GM12864 (cell line): ENCODE measurements at places on chromosomes 4 and X.
A peak's percentile ranks its signal among the peaks of the same experiment; 100 is the strongest.

DNA sequence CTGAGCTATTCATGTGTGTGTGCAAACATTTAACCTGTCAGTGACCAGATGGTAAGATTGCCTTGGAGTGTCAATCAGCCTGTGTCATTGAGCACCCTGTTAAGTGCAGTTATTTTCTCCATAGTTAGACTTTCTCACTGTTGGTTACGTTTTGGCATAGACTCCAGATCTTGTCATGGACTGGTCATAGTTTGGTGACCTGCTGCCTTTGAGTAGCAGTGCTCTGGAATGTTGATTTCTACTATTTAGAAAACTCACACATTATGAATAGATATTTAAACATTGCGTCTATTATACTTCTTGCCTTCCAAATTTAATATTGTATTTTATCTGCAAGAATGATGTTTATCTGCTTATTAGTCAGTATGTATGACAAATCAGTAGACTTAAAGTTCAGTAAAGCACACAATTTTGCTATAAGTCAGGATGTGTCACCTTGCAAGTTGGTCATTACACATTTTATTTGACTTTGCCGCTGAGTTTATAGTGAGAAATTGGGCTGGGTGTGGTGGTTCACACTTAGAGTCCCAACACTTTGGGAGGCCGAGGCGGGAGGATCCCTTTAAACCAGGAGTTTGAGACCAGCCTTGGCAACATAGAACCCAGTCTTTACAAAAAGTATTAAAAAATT, 42.4 kb downstream of the KIAA0232 start:
- no peak for DNase-seq

DNA sequence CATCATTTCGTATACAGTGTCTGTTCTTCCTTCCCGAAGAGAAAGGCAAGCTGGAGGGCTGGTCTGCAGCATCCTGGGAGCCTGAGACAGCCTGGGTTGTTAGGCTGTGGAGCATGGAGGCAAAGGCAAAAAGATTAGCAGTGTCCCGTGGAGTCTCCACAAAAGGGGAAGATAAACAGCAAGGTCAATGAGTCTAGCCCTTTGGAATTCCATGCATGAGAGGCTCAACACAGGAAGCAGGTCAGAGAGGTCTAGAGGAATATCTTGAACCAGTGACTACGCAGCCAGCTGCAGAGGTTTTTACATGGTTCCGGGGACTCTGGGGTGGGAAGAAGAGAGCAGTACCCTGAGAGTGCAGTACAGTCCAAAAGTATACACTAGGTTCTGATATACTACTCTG, 12.2 kb upstream of the MCF2 start:
- no peak for DNase-seq

DNA sequence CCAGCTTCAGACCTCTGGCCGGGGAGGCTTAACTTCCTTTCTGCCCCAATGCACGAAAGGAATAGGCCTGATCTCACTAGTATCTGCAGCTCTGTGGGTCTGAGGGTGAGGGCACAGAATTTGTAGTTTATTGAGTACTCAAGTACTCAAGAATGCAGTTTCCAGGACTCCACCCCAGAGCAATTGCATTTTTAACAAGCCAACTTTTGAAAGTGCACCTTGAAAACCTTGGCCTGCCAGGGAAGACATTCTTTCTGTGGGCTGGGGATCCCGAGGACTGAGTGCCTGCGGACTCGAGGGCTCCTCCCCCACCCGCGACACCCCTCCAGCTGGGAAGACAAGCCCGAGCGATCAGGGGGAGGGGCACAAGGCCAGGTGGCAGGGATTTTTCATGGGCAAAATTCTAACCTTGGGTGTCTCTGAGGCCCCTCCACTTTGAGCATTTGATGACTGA, 22.4 kb downstream of the RS1 start:
- DNase-seq: no peak

DNA sequence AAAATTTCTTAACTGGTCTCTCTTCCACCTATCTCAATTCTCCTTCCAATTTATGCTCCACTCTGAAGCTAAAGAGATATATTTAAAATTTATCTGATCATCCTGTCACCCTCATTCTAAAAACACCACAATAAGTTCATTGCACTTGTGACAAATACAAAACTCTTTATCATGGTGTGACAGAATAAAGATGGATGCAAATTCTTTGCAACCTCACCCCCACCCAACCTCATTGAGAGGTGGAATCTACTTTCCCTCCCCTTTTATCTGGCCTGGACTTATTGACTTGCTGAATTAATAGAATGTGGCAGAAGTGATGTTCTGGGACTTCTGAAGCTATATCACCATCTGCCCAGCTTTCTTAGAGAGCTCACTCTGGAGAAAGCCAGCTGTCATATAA, 46.5 kb downstream of the IDS start:
- DNase-seq: no peak

DNA sequence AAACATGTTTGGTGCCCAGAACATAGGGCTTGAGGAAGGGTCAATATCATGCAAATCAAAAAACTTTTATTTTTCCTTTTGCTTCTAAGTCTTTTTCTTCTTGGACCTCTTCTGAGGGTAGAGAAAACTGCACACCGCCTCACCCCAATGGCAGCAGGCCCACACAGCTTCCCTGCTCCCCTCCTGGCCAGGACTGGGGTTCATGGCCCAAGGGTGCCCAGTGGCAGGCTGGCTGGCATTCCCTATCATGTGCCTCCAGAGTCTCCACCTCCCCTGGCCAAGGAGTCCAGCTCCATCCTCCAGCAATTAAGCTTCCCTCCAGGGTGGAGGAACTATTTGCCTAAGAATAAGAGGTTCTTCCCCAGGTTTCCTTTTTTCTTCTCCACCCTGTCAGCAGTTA, 529.6 kb upstream of the SPANXN1 start:
- no peak for DNase-seq

DNA sequence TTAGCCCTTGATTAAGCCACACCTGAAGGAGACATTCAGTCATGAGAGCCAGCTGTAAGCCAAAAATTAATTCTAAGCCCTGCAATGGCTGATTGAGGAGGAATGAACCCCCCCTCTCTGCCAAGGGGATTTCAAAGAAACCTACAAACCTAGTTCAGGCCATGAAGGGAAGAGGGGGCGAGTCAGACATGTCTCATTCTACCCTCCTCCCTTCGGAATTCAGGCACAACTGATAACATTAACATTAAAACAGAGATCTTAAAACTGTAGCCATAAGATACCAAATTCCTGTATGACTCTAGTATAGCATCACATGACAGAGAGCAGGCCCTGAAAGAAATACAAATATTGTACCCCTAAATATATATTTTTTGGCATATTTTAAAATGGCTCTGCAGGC, 40.4 kb upstream of the AFAP1 start:
- DNase-seq: no peak

GRCh38 chr4:12389604-12390003, 960.9 kb upstream of the HS3ST1 start:
- DNase-seq: no peak

DNA sequence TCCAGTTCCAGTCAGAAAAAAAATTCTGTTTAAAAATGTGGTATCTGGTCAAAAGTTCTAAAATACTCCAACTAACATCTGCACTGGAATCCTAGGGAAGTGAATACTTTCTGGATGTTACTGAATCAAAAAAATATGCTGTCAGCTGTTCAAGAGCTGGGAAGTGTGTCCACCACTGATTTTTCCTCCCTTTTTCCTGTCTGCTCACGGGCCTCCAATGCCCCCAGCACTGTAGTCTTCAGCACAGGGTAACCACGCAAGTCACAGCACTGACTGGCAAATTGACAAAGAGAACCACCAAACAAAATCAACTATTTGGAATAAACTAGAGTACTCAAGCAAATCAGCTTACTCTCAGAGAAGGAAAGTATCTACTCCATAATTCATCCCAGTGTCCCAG, 9.9 kb downstream of the VEGFC start:
- no peak for DNase-seq

- no peak for DNase-seq
Measured at GRCh38 chrX:57822398-57822797, 87.9 kb downstream of the ZXDA start.

GRCh38 chr4:108172231-108172752, 3.6 kb upstream of the LEF1 start:
- no peak for DNase-seq

- DNase-seq: no peak
Measured at GRCh38 chr4:16027114-16027513, 56.7 kb downstream of the PROM1 start.

- no peak for DNase-seq
Measured at GRCh38 chrX:17370191-17370590, 4.8 kb upstream of the NHS start.

- no peak for DNase-seq
Measured at GRCh38 chr4:102216666-102217065, 128.6 kb downstream of the SLC39A8 start.

- DNase-seq: no peak
Measured at GRCh38 chr4:8221476-8221875, 22.4 kb downstream of the SH3TC1 start.

DNA sequence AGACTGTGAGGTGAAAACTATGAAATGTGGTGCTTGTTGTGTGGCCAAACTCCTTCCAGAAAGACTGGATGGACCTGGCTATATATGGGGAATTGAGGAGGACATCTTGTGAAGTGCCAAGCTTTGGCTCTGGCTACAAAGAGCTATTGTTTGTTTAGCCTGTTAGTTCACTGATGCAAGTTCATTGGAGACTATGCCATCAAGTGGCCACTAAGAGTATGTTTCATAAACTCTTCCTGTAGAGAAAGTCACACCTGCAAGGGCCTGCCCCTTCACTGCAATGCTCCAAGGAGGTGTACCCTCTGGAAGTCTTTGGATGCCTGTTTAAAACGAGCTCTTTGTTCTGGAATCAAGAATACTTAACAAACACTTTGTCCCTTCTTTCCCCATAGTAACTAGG, 382.0 kb downstream of the GABRG1 start:
- DNase-seq: no peak

DNA sequence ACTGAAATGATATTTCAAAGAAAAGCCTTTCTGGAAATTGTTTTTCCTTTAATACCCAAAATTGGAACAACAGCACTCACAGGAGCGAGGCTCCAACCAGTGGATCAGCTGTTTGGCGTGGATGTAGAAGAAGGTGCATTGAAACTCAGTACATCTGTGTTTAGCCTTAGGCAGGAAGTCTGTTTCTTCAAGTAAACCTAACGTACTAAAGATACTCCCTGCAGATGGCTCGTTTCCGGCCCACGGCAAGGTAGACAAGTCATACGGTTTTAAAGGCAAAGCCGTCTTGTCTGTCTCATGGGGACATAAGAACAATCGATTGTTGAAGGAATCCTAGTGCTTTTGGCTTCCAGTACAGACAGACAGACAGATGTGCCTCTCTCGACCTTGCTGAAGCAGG, 50.0 kb upstream of the CLCN4 start:
- peak; percentile 71 for DNase-seq

DNA sequence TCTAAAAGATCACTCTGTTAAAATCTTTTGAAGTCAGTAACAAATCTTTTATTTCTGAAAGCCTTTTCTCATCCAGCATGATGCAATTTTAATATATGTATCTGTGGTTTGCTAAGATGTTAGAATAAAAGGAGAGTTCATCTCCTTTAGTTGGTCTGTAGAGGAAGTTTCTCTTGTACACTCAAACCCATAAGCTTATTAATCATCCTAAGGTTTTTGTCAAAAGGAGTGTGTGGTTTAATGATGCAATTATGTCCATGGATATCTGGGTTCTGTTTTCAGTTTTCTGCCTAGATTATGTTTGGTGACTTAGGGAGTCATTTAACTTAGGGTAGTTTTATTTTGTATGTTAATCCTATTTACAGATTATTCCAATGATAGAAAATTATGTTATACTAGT, 52.1 kb upstream of the NDST4 start:
- no peak for DNase-seq

DNA sequence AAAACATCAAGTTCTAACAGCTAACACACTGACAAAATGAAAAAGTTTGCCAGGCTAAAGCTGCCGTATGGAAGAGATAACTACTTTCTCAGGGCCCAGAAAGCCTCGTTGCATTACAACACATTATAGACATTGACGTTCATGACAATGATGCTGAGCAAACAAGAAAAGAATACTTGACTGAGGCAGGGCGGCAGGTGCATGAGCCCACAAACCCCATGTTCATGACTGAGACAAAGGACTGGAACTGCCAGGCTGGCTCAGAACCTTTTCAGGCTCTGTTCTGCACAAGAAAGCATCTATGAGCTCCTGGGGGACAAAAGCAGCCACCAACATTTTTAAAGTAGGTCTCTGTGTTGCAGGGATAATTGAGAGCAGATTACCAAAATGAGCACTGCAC, 13.6 kb downstream of the TLR6 start:
- no peak for DNase-seq
